ENCODE measurements at places on chromosomes 7 and 10.
A peak's percentile ranks its signal among the peaks of the same experiment; 100 is the strongest.

DNA sequence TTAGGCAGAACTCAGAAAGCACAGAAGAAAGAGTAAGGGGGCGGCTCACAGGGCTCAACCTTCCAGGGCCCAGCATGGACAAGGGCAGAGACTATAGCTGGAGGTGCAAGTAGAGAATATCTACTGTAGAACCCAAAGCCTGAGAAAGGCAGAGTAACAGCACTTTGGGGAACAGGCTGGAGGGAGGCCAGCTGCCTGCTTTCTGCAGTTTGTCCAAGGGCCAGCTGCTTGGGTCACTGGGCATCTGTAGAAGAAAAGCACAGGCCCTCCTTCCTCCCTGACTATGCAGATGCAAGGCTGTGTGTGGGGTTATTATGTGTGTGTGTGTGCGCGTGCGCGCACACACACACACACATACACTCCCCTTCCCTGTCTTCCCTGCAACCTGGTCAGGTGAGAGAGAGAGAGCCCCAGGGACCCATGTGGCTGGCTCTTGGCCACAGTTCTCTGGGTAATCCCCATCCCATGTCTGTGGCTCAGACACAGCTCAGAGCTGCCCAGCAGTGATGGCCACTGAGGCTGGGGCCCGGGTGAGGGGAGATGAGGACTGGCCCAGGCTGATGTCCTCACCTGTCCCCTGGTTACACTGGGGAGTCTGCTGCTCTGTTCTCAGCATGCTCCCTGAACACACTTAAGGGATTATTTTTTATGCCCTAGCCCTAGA lies 9.0 kb downstream of the ADRA2A start:
- DNase-seq, result no peak

DNA sequence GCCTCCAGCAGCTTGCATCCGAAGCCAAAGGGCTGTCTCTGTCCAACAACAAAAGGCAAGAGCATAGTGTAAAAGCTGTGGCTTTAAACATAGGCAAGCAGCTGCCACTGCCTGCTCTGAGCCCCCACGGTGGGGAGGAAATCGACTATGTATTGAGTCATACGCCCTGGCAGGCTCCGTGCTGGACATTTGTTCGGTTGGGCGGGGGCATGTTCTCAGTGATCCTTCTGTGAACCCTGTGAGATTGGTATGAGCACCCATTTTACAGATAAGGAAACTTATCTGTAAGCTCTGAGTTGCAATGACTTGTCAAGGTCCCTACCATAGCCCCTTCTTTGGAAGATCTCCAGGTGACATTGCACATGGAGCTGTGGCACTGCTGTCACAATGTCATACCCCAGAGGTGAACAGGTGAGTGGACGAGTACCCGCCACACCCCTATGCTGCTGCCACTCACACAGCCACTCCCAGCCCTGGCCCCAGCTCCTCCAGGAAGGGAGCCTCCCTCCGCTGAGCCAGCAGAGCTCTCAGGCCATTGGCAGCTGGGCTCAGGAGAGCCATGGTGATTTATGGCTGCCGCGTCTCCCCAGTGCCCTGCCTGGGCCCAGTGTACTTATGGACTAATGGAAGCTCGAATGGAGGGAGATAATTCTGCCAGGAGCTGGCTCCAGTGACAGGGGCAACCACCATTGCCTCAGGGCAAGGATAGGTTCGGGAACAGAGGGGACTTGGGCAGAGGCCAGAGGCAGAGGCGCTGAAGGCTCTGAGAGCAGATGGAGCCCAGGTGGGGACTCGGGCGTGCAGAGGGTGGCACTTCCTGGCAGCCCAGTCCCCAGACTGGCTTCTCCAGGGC lies 43.7 kb downstream of the UNC5B start:
- DNase-seq, result peak; percentile 78

- no peak for DNase-seq
These were observed 41.9 kb downstream of the MGAM2 start for GRCh38 chr7:142153400-142153799.

DNA sequence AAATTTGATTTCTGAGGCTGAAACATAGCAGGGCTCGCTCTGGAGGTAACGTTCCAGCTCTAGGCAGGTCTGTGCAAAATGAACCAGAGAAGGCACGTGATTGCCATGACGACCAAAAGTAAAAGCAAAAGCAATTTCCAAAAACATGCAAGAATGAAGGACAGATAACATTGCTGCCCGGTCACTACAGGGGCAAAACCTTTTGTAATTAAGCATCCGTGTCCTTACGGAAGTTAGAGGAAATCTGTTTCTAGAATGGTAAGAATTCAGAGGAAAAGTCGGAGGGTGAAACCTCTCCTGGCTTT lies 2.9 kb downstream of the KLF6 start:
- DNase-seq, result no peak

DNA sequence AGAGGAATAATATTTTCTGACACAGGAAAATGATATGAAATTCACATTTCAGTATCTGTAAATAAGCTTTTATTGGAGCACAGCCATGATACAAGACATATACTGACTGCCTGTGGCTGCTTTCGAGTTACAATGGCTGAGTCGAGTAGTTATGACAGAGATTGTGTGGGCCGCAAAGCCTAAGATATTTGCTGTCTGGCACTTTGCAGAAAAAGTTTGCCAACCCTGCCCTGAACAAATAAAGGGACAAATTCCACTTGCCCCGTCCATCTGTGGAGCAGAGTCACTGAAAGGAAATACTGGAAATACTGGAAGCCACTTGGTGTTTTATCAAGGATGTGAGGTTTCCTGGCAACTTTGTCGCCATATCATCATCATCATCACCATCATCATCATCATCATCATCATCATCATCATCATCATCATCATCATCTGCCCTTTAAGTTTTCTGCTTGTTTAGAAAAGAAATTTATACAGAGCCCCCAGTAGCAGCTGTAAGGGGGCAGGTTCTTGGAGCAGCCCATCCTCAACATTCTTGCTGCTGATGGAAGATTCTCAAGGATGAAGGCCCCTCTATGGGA lies 85.8 kb downstream of the TCF7L2 start:
- no peak for DNase-seq

DNA sequence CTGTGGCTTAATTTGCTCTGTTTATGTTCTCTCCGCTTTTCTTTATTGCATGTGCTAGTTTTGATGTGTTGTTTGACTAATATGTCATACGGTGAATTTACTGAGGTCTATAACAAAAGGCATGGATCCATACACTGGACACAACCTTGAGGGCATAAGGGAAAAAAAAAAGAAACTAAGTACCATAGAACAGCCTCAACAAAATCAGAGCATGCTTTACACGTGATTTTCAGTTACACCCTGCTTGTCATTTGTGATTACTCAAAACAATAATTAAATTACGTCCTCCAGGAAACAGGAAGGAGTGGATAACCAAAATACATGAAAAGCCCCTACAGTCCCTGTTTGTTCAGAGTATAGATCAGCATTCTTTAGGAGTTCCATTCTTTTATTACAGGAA lies 150.5 kb downstream of the CRPPA start:
- DNase-seq, result no peak

- no peak for DNase-seq
These were observed 28.4 kb downstream of the ARHGAP22 start for GRCh38 chr10:48576501-48576900.

- DNase-seq, result no peak
These were observed 7.6 kb upstream of the CD36 start for GRCh38 chr7:80630608-80631405.

DNA sequence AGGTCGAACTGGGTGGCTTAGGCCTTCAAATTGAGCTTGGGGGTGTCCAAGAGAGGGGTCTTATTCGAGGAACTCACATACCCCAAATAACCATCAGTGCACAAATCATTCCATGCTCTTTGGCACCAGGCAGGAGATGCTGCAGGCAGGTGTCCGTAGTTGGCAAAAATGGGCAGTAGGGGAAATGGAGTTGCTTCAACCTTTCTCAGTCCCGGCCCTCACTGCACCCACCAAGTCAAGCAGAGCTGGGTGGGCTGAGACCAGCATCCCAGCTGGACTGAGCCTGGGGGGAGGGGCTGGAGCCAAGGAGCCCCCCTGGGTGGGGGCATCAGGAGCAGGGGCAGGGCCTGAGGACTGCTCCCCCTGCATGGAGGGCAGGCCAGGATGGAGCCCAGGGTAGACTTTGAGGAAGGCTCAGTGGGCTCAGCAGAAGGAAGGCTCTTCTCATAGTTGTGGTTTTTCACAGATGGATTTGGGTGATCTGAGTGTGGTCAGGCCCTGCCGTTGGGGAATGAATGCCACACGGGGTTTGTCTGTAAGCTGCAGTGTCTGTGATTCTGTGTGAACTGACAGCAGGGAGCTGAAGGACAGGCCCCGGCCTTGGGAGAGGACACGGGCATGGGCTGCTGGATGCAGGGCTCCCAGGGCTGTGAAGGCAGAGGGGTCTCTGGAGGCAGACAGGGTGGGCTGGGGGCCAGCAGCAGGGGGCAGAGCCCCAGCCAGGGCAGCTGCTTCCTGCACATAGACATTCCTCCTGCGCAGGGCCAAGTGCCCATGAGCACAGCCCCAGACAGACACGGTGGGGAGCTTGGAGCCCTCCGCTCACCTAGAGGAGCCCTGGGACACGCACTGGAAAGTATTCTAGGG lies 144.5 kb downstream of the ADCY1 start:
- peak; percentile 69 for DNase-seq

GRCh38 chr10:113444766-113445365 lies 108.0 kb upstream of the HABP2 start:
- DNase-seq, result no peak

DNA sequence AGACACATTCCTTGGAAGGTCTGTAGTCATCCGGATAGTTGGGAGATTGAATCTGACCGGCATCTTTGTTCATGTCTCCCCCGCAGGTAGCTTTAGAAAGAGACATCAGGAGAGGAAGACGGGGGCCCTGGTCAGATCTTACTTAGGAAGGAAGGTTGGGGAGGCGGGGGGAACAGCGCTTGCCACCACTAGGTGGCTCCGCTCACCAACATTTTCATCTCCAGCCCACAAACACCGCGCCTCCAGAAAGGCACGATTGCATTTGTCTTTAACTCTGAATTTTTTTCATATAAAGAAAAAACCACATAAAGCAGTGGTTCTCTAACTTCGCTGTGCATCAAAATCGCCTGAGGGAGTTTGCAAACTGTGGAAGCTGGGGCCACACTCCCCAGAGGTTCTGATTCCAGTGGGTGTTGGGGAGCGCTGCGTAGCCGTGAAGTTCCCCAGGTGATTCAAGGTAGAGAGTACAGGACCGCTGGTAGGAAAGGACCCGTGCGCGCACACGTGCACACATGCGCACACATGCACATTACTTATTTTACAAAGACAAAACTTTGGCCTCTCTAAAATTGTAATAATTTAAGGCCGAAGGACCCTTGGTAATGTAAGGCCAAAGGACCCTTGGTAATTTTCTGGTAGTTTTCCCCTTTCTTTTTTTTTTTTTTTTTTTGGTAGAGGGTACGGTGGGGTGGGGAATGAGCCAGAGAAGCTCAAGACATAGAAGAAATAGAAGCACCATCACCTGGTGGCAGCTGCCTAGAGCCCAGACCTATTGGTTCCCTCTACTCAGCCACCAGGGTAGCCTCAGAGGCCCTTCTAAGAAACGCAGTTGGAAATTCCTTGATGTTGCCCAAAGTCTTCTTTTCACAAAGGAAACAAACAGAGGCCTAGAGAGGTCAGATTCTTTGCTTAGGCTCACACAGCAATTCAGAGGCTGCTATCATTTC lies 37.4 kb upstream of the OPALIN start:
- DNase-seq, result peak; percentile 60

GRCh38 chr7:142760071-142760642 lies 10.6 kb upstream of the PRSS2 start:
- no peak for DNase-seq

DNA sequence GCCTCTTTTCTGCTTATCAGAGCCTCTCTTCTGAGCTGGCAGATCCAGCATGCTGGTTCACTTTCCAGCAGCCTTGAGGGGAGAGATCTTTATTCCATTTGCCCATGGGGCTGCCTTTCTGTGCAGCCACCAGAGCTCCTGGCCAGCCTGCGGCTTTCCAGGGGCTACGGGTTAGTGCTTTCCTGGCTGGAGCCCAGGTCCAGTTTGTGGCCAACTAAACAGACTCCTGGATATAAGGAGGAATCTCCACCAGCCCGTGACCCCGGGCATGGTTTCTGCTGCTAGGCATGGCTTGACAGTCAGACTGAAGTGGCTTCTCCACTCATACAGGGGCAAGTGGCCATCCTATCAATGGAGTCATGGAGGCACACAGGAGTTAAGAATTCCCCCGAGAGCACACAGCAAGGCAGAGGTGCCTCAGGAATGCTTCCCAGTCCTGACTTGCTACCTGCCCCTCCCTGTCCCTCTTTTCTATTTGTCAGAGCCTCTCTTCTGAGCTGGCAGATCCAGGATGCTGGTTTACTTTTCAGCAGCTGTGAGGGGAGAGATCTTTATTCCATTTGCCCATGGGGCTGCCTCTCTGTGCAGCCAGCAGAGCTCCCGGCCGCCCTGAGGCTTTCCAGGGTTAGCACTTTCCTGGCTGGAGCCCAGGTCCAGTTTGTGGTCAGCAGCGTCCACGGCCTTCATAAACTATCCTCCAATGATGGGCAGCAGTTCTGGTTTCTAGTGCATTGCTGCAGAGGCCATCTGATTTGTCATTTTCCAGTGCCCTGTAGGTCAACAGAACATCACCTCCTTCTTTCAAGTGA lies 35.9 kb downstream of the TSPAN15 start:
- no peak for DNase-seq

DNA sequence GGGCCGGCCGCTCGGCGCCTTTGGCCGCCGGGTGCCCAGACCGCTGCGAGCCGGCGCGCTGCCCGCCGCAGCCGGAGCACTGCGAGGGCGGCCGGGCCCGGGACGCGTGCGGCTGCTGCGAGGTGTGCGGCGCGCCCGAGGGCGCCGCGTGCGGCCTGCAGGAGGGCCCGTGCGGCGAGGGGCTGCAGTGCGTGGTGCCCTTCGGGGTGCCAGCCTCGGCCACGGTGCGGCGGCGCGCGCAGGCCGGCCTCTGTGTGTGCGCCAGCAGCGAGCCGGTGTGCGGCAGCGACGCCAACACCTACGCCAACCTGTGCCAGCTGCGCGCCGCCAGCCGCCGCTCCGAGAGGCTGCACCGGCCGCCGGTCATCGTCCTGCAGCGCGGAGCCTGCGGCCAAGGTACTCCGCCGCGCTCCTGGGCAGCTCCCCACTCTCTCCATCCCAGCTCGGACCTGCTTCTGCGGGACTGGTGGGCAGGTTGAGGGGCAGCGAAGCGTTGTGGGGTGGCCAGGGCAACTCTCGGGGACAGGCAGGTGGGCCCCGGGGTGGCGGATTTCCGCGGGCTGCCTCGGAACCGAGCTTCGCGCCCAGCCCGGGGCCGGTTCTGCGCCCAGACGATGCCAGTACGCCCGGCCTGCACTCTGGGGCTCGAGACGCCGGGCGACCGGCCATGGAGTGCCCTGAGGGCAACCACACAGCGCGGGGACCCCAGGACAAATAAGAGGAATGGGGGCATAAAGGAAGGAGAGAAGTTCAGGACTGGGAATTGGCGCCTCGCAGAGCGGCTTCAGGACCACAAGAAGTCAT lies 578 bp downstream of the HTRA1 start:
- DNase-seq, result no peak

DNA sequence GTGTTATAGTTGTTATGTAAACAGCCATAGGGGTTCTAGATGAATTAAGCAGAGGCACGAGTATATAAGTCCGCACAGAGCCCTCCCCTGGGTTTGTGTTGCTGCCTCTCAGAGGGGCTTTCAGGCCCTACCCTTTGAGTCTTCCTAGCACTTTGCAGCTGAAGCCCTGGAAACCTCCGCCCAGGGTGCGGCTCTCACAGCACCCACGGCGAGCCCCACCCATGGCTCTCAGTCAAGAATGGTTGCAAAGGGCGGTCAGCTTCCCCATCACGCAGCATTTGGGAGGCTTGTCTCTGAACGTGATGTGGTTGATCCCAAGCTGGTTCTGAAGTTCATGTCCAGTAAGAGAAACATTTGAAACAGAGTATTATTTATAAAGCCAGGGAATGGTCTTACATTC lies 18.8 kb upstream of the INSIG1 start:
- no peak for DNase-seq

Data from fibroblast of skin of abdomen (primary cell).